ENCODE measurements at places on chromosomes 13 and 19.

GRCh38 chr19:3333662-3334061 is 32.7 kb upstream of the NFIC start:
- no peak for DNase-seq

GRCh38 chr19:40136818-40137217 is 46.1 kb upstream of the ZNF780A start:
- DNase-seq, result no peak

DNA sequence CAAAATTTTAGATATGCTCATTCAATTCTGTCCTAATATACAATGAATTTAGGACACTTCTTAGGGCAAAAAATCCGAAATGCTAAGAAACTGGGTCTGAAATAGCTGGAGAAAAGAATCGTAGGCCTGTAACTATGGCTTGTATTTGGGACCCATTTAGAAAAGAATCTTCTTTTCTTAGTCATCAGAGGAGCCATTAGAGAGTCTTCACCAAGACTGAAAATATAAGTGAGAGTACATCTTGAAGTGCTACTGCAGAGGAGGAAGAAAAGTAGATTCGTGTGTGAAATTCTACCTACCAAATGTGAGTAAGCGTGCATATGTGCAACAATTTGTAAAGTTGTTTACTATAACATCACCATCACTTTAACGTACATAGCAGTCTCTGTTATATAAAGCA is 8.8 kb upstream of the DACH1 start:
- DNase-seq, result no peak

DNA sequence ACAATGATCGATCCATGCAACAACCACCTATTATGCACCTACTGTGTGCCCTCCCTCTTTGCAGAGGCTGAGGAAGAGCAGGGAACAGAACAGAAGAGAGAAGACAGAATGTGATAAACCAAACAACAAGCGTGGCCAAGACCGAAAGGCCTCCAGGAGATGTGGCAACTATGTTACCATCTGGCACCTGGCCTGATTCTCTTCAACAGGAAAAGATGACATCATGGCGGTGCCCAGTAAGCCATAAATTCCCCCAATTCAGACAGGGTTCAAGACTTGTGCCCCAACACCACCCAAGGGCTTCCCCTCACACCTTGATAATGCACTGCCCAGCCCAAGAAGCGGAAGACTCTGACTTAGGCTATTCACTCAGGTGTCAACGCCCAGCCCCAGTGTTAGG is 44.3 kb downstream of the SLC7A1 start:
- DNase-seq, result no peak

- no peak for DNase-seq
These were observed at the start of gene SERTM1 for GRCh38 chr13:36673838-36674326. Gene SERTM1 (plus strand): TSS chr13:36674020. CDS start chr13:36695079, 21,059 bp downstream.

GRCh38 chr13:40381935-40382764 is 284.3 kb downstream of the FOXO1 start:
- DNase-seq, result no peak
